H9 (cell line): ENCODE measurements at places on chromosomes 2 and 18.

GRCh38 chr2:80703532-80703931 is 399.0 kb upstream of the LRRTM1 start:
- no peak for DNase-seq

DNA sequence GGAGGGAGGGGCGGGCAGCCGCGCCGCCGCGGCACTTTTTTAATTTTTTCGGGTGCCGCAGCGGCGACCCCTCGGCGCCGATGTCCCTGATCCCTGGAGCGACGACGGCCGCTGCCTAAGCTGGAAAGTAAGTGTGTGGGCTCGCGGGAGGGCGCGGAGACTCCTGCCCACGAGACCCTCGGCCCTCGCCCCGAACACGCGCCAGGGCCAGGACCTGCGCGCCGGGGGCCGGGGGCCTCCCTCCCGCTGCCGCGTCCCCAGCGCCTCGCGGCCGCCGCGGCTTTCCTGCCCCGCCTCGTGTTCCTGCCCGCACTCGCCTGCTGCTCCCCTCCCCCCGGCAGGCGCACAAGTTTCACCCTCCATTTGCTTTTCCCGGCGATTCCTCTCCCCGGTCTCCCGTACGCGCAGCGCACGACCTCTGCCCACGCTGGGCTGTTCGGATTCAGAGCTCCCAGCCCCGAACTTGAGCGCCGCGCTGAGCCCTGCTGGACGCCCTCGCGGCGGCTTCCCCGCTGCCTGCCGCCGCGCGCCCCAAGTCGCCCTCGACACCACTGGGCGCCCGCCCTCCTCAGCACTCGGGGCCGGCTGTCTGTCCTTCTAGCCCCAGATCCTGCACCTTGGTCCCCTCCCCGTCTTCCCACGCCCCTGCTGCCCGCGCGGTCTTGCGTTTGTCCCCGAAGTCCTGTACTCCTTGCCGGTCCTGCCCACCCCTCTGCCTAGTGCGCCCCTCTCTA is 507 bp downstream of the PKP4 start:
- peak; percentile 71 for DNase-seq

DNA sequence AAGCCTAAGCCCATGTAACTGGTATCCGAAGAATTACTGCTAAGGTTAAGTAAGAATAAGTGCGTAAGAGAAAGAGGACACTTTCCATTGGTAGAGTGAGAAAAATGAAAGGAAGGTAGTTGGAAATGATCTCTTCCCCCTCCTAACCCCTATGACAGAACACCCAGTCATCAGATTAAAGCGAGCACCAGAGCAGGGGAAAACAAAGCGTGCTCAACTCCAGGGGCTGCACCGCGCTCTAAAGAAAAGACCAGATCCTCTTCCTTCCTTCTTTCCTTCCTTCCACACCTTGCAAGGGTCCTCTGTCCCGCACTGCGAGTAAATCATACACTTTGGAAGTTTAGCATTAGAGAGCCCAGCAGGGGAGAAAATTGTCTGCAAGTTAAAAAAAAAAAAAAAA is 971 bp upstream of the CDH7 start:
- no peak for DNase-seq

GRCh38 chr2:8398040-8398668 is 283.7 kb upstream of the ID2 start:
- no peak for DNase-seq

GRCh38 chr2:137983581-137983980 is 19.3 kb downstream of the HNMT start:
- no peak for DNase-seq

GRCh38 chr2:97068074-97068473 is 26.6 kb downstream of the FAHD2B start:
- DNase-seq: no peak

DNA sequence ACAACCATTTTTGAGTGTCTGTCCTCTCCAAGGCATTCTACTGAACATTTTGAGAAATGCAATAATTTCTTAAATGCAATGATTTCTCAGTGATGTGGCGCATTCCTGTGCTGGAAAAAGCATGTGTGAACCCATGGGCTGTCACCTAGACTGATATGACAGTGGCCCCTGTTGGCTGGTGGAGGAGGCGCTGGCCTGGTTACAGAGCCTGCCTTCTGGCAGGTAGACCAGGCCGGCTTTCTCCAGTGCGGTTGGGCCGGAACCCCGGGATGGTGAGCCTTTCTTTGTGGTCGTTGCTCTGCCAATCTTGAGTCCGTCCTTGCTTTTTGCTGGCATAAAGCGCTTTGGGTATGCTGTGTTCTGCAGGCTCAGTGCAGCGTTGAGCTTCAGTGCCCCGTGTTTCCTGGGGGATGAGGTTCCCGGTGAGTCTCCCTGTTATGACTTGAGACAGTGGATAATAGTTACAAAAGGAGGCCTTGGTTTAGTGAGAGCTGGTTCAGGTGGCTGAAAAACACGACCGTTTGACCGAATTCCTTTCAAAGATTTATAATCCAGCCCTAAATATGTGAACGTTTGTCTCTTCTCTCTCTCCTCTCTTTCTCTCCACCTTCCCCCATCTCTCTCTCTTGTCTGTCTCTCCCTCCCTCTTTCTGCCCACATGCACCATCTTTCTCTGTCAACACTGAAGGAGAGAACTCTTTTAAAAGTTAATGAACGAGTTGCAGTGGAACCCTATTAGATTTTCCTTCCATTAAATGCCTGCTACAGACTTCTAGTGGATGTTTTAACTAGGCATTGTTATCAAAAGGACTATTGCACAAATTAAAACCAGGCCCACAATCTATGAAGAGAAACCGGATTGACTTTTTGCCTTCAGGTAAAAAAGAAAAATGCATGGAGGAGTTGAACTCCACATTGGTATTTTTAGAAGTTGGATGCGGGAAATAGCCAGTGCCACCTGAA is 34.0 kb downstream of the TSHZ1 start:
- DNase-seq: peak; percentile 62

DNA sequence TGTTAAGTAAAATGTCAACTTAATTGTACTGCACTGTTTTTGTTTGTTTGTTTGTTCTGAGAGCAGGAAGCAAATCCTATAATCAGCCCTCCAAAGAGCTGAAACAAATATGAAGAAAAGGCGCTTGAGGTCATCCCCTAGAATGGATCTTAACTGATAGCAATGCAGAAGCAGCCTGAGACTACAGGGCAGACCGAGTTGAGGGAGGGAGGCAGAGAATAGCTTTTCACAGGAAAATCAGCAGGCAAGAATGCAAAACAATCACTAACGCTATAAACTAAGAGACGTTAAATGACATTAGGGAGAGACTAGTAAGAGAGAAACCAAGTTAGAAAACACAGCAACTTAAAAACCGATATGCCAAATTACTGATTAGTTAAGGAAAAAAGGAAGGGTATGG is 37.2 kb downstream of the GALNT1 start:
- no peak for DNase-seq

DNA sequence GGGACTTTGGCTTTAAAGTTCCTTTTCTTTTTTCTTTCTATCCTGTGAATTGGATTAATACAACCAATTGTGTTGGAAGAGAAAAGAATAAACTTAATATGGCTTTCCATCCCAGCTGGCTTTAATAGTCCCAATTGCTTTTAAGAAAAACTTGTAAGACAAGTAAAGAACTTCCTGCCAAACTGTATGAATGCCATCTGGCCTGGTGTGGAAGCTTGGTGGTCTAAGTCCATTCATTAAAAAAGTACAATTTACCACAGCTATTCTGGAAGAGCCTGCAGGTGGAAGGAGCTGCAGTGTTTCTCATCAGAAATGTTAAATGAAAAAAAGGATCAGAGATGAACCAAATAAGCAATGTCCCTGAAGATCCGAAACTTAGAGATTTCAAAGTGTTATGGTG is 103.9 kb downstream of the KLHL14 start:
- no peak for DNase-seq

- no peak for DNase-seq
Measured at GRCh38 chr2:128477891-128478290, 159.2 kb upstream of the HS6ST1 start.

DNA sequence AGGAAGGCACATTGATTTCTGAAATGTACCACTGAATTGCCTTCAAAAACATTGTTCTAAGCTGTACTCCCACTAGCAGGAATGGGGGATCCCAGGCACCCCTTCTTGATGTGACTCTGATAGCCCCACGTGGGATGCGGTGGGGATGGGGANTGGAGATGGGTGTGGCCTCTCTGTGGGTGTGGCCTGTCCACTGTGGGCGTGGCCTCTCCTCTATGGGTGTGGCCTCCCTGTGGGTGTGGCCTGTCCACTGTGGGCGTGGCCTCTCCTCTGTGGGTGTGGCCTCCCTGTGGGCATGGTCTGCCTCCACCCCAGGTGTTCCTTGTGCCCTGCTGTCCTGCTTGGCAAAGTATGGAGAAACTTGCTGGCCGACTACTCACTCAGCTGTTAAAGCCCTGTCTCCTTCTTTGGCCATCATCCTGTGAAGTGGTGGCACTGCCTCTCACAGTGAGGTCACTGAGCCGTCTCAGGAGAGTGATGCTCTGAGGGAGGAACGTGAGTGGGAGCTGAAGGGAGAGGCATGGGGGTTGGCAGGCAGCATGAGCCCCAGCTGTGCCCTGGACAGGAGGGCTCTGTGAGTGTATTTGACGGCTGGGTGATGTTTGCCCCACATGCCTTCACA is 6.7 kb upstream of the PARD6G start:
- no peak for DNase-seq

DNA sequence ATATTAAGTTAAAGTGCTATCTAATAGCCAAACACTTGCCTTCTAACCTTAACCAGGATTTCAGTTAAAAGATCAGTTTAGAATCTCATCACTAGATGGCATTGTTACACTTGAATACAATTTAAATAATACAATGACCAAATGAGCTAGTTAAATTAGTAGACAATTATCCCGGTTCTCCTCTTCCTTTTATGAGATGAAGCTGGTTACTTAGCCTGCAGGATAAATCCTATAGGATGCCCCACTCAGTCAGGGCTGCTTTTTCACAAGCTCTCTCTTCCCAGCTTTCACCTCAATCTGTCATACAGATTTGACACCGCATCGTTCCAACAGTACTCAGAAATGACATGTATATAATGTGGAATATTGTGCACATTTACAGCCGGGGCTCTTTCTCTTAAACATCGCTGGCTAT is 678.8 kb downstream of the KCNJ3 start:
- DNase-seq: no peak

- DNase-seq: no peak
Measured at GRCh38 chr18:42392416-42392815, 437.4 kb downstream of the PIK3C3 start.

- DNase-seq: no peak
Measured at GRCh38 chr2:9738062-9738461, 105.2 kb upstream of the TAF1B start.

DNA sequence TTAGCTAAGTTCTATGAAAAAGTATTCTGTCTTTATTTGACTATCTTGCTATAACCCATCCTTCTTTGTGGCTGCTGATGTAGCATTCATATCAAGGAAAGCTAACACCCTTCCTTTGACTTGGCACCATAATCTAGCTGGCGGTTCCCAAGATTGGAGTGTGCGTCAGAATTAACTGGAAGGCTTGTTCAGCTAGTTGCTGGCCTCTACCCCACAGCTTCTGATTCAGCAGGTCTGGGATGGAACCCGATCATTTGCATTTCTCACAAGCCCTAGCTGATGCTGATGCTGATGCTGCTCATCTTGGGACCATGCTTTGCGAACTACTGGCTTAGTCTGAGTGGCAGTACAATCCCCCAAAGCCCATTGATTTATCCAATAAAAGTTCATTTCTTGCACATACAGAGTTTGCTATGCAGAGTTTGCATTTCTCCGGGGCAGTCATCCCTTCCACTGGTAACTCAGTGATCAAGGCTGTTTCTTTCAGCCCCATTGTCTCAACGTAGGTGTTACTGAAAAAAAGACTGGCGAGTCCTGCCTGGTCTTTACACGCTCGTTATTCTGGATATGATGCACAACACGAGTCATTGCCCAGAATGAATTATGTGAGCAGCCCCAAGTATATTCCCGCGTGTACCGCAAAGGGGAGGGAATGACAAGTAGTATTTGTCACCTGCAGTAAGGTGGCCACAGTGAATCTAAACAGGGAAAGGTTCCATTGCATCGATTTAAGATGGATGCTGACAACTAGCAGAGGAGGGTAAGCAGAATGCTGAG is 96.5 kb downstream of the ZNF532 start:
- no peak for DNase-seq

DNA sequence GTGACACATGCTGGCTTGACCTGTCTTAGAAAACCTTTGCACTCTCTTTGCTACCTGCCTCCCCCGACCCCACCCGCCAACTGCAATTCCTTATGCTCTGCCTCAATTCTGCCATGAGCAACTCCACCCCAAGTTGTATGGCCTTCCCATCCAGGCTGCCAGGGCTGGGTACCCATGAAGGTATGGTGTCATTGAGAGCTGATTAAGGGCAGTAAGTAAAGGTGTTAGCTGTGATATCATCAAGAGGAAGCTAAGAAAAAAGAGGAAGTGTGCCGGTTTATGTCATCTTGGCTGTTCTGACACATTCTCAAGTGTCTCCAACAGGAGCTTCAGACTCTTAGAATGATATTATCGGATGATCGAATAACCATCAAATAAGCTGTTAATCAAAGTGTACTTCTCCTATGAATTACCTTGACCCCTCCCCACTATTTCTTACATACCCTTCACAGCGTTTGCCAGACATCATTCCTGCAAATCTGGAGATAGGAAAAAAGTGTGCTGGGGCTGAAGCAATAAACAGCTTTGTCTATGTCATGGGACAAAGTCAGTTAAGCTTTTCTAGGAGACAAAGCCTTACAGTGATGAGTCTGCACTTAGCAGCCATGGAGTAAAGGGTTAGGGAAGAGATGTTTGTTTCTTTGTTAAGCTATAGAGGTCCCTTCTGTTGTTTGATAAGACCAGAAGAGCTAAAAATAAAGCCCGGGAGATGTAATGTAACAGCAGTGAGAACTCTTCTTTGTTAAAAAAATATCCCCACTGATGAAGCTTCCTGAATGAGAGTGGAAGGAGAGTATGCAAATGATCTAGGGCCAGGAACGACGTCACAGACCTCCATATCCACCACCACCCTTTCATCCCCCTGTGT is 40.4 kb upstream of the SMAD2 start:
- no peak for DNase-seq

DNA sequence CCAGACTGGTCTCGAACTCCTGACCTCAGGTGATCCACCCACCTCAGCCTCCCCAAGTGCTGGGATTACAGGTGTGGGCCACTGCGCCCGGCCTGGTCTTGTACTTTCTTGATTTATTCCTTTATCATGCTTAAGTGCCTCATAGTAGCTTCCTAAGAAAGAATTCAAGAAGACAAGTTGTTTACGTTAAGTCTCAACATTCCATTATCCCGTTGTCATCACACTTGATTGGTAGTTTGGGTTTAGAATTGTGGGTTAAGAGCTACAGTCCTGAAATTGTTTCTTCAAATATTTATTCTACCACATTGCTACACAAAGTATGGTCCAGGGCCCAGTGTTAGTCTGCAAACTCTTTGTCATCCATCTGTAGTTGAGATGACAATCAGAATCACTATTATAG is 194.0 kb downstream of the VWC2L start:
- DNase-seq: no peak

DNA sequence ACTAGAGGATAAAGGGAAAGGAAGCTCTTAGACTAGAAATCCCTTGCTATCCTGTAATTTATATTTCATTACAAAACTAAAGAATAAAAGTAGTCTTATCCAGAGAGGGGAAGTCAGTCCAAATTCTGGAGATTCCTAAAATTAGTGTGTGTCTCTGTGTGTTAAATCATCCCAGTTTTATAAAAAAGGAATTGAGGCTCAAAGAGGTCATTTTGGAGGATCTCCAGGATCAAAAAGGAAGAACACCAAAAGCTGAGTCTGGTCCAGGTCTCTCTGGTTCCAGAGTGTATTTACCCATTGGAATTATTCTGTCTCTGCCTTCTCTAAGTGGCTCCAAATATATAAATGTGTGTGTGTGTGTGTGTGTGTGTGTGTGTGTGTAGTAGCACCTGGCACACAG is 166.7 kb downstream of the NRXN1 start:
- no peak for DNase-seq
